Melanocyte of skin (primary cell): ENCODE measurements at places on chromosomes 7 and 10. TPM values are rescaled to one million over a fixed set of nuclear protein-coding genes. Genes with fewer than 3 reads are reported as not detected.

BAMBI gene
- total RNA-seq, result 127 and 226 TPM in 2 replicates

CDC14C gene
- total RNA-seq, result not detected in 2 replicates

SLC16A12 gene
- not detected in 2 replicates for total RNA-seq

ZNF804B gene
- total RNA-seq, result not detected in 2 replicates

TSC22D4 gene
- total RNA-seq, result 46.1 and 61.8 TPM in 2 replicates

TEX47 gene
- not detected in 2 replicates for total RNA-seq

NACAD gene
- total RNA-seq, result 0.31 and 0.33 TPM in 2 replicates

ACBD7 gene
- 0.46 and 0.67 TPM in 2 replicates for total RNA-seq

DEPP1 gene
- 0.69 and 2.5 TPM in 2 replicates for total RNA-seq

ADGRA1 gene
- total RNA-seq, result not detected in 2 replicates

FGL2 gene
- total RNA-seq, result not detected in 2 replicates

SFXN3 gene
- 119 and 131 TPM in 2 replicates for total RNA-seq

SLC35G1 gene
- total RNA-seq, result 6.2 and 15.6 TPM in 2 replicates

EPO gene
- not detected in 2 replicates for total RNA-seq

IRF5 gene
- total RNA-seq, result 1.2 and 2.0 TPM in 2 replicates

SLC12A9 gene
- total RNA-seq, result 19.0 and 20.0 TPM in 2 replicates

CYCS gene
- 36.8 and 44.3 TPM in 2 replicates for total RNA-seq

TMEM130 gene
- not detected in 2 replicates for total RNA-seq

ADK gene
- total RNA-seq, result 16.7 and 24.1 TPM in 2 replicates

SPDYE6 gene
- not detected in 2 replicates for total RNA-seq

SPDYE9 gene
- total RNA-seq, result not detected in 2 replicates

PCLO gene
- under 0.01 TPM in 2 replicates for total RNA-seq

CRHR2 gene
- not detected in 2 replicates for total RNA-seq

HGF gene
- total RNA-seq, result under 0.01 TPM in 1 of 2 replicates, not detected in the other

ANKRD61 gene
- total RNA-seq, result not detected in 2 replicates

COBL gene
- 0.33 and 9.3 TPM in 2 replicates for total RNA-seq

FAM25C gene
- total RNA-seq, result not detected in 2 replicates

FAM25G gene
- not detected in 2 replicates for total RNA-seq

TNKS2 gene
- 59.6 and 66.9 TPM in 2 replicates for total RNA-seq

FKBP6 gene
- total RNA-seq, result not detected in 2 replicates

PDE6C gene
- total RNA-seq, result not detected in 2 replicates

MIOS gene
- total RNA-seq, result 21.7 and 41.4 TPM in 2 replicates

TOMM7 gene
- total RNA-seq, result 172 and 401 TPM in 2 replicates

KLF14 gene
- not detected in 2 replicates for total RNA-seq

FIS1 gene
- total RNA-seq, result 138 and 179 TPM in 2 replicates

HECW1 gene
- 0.73 TPM in 1 of 2 replicates, not detected in the other for total RNA-seq

AASS gene
- 27.6 and 44.9 TPM in 2 replicates for total RNA-seq

VIPR2 gene
- not detected in 2 replicates for total RNA-seq

LRRC18 gene
- total RNA-seq, result not detected in 2 replicates

DYNC1I1 gene
- 3.4 and 4.7 TPM in 2 replicates for total RNA-seq
